ENCODE measurements at places on chromosomes 5 and 9.

GRCh38 chr9:83649080-83649479, 26.1 kb downstream of the IDNK start:
- peak; percentile 16 for DNase-seq

DNA sequence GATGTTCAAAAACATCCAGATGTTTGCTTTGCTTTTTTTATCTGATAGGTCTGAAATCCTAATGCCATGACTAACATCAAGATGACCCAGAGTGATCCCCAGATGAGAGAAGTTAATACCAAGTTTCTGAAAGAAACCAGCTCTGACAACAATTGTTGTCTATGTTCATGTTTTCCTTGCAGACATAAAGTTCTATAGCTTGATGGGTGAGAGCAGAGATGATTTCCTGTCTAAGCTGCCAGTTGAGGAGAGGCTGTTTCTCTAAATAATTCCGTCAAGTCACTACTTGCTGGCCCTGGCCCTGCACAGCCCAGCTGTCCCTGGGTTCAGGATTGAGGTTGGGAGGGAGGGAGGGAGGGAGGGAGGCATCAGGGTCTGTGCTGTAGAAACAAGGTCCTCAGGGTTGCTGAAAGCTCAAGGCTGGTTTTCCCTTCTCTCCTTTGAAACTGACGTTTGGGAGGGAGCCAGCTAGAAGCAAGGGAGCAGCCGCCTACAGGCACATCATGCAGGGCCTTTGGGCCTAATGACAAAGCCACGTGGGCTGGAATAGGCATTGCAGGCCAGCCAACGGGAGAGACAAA, 3.9 kb downstream of the SPARC start:
- DNase-seq: no peak

DNA sequence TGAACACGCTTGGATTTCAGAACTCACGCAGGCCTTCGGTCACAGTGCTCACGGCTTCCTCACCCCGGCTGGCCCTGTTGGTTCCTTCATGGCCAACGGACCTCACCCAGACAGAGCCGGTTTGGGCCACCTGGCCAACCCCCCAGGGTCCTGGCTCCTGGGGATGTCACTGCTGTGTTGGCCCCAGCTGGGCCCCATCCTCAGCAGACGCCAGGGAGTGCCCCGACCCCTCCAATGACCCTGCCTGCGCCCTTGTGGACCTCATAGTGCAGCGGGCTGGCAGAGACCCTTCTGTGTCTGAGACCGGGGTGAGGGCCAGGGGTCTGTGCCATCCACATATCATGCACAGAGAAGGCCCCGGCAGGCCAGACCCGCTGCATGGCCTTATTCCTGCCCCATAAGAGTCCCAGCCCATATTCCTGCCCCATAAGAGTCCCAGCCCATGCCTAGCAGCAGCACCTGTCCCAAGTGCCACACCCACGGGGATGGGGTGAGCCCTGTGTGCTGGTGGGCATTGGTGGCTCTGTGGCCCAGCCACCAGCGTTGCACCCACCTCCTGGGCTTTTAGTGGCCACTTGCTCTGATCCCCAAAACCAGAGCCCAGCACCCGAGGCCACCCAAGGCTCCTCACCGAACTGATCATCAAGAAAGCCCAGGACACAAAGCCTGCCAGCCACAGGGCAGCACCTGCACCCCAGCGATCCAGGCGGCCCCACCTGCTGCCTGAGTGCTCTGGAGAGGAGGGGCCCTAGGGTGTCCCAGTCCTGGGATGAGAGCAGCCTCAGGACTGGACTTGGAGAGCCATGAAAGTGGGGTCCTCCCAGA, 1.3 kb upstream of the LPCAT1 start:
- DNase-seq: no peak

DNA sequence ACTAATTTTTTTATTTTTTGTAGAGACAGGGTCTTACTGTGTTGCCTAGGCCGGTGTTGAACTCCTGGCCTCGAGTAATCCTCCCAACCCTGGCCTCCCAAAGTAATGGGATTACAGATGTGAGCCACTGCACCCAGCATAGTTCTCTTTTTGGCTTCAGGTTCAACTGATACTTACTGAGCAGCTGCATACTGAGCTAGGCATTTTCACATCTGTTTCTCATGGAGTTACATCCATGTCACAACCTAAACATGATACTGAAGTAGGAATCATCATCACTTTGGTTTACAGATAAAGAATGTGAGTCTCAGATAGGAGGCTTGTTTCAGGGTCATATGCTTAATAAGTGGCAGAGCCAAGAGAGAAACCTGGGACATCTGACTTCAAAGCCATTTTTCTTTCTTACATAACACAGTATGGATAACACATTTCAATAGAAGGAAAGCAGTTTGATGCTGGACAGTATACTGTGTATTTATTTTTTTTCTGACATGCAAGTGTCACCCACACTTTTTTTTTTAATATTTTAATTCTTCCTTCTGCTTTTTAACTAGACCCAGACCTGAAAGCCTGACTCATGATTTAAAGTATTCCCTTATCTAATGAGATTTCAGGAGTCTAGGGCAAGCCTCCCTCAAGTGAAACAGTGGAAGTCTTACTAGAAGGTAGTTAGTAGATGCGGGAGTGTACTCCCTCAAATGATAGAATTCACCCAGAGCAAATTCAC, 90.8 kb downstream of the HACD4 start:
- no peak for DNase-seq

GRCh38 chr9:73682789-73683188, 531.1 kb downstream of the ANXA1 start:
- DNase-seq: no peak

DNA sequence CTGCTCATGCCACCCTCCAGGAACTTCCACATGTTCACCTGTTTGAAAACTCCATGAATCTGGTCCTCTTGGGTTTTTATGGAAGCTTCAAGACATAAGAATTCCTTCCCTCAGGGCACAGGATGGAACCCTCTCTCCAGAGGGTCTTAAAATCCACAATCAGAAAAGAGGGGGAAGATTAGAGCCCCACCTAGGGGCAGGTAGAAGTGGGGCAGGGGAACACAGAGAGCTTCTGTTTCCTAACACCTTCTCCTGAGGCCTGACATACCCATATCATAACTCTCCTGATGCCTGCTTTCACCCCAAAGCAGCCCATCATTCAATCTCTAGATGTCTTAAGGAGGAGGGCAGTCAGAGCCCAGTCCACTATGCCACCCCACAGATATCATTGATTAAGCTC, 1087.7 kb upstream of the ARRDC3 start:
- no peak for DNase-seq

DNA sequence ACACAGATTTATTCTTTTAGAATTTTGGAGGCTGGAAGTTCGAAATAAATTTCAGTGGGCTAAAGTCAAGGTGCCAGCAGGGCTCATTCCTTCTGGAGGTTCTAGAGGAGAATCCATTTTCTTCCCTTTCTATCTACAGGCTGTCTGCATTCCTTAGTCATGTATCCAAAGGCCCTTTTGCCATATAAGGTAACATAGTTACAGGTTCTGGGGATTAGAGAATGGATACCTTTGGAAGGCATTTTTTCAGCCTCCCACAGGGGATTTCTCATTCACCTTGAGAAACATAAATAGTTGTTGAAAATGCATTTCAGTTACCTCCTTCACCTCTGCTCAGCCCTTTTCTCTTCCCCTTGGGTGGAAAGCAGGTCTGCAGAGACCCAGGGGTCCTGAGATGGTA, 280.0 kb upstream of the MAP3K1 start:
- DNase-seq: no peak

DNA sequence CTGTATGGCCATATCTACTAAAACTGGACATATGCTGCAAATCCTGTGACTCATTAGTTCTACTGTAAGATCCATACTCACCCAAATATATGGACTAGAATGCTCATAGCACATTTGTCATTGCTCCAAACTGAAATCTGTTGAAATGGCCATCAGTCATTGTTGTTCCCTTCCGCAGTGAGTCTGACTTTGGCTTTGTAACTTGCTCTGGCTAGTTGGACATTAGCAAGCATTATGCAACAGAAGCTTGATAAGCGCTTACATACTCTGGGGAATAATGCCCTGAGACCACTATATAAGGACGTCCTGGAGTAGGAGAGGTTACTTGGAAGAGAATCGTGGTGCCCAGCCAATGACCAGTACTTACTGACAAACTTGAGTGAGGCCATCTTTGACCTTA, 9.0 kb downstream of the KIAA1958 start:
- peak; percentile 13 for DNase-seq

DNA sequence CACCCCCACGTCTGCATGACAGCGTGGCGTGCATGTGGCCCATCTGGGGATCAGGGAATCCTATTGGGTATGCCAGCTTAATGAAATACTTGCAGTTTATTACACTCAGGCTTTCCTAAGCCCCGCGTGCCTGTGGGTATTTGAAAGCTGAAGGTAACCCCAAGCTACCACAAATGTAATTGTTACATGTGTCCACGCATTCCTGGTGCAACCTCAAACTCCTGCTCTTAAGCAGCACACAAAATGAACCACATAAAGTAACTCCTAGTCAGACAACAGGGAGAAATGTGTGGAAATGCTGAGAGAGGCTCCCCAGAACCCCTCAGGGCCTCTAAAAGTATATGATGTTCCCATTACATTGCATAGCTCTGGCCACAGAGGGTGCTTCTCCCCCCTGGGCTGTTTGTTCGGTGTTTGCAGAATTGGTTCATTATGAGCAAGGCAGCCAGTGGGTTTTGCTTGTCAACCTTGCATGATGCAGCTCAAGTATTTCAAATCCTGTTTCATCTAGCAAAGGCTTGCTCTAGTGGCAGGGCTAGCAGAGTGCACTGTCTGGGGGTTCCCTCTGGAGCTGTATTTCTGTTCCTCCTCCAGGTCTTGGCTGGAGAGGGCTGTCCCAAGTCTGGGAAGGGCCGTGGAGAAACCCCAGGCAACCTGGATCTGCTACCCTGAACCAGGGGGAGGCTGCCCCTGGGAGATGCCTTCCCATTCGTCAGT, 1.8 kb upstream of the DCANP1 start:
- peak; percentile 22 for DNase-seq

DNA sequence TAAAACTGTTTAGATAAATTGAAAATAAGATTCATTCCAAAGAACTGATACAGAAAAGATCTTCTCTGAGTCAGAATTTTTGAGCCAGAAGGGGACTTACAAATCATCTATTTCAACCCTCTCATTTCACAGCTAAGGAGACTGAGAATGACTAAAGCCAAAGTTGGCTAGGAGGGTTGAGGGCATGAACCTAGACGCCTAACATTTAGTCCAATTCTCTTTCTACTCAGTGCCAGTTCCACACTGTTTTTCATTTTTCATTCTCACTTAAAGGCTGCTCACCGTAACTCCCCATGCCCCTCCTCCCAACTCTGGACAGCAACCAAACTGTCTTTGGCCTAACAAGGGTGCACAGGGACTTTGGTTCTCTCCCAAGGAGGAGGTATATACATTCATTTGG, 364.0 kb downstream of the NDUFS4 start:
- DNase-seq: no peak

- DNase-seq: no peak
These were observed 8.3 kb upstream of the SUSD3 start for GRCh38 chr9:93050231-93050630.

DNA sequence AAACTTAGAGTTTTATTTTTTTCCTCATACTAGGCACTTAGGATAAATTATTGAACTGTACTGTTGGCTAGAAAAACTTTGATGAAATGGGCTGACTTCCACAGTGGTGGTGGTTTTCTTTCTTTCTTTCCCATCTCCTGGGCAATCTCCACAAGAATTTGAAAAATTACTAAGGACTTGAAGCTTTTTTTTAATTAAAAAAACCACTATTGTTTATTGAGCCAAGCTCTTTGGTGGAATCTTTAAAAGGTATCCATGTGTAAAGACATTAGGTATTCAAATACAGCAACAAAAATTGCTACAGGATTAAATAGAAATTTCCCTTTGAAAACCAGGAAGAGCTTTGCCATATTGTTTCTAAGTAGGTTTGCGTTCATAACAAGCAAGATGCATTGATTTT, 14.1 kb downstream of the MARCHF6 start:
- no peak for DNase-seq

DNA sequence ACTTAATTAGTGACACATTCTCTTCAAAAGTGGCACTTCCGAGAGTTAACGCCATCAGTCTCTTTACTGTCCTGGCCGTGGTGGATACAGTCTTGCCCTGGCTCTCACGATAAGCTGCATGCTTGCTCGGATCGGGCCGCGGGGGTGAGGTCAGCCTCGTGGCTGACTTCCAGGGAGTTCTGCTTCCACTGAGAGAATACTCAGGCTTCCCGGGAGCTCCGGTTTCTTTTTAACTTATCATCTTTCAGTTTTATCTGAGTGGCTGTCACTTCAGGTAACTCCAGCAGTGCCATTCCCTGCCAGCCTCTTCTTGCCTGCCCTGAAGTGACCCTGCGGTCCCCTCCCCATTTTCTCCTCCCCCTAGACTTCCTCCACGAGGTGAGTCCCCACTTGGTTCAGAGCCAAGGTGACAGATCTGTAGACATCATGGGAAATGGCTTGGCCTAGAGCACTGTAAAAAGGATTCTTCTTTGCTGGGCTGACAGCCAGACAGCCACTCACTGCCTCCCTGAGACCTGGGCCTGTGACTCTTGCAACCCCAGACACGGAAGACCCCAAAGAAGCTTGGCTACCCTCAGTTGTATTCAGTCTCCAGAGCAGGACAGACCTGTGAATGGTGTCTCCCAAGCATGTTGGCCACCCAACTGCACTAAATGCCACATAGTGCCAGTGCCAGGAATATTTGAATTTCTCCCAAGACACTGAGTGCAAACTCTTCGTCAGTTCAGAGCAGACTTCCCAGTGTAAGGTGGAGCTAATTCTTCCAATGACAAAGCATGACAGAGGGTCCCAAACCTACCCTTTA, 95.1 kb downstream of the DAPK1 start:
- no peak for DNase-seq

GRCh38 chr5:169301386-169301934, 521 bp upstream of the SLIT3 start:
- no peak for DNase-seq

DNA sequence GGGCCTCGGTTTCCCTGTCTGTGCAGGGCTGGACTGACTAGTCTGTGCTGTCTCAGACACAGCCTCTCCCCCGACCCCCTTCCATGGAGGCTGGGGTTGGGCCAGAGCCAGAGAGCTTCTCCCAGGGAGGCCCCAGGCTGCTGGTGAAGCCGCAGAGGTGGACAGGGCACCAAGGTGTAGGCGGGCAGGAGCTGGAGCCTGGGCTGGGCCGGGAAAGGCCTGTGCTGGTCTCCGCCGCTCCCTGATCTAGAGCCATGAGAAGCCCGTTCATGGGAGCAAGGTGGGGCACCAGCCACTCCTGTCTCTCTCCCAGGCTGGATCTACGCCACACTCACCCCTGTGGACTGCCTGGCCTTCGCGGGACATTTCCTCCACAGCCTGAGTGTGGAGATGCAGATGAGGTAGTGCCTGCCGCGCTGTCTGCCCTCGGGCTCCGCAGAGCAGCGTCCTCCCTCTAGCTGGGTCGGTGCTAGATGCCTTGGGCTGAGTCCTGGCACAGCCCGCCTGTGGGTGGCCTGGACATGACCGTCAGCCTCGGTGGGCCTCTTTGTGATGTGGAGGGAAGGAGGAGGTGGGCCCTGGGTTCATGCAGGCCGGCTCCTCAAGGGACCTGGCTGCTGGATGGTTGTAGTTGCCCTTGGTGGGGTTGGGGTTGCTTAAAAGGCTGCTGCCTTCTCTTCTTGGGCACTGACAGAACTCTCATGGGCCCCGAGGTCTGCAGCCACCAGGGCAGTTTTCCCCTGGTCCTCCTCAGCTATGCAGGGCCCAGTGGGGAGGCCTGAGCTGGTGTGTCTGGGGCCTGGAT, 79.4 kb downstream of the PHF2 start:
- no peak for DNase-seq

- no peak for DNase-seq
These were observed 12.5 kb upstream of the RFESD start for GRCh38 chr5:95634081-95634480.

GRCh38 chr9:26513730-26514129, 378.9 kb downstream of the CAAP1 start:
- DNase-seq: no peak

GRCh38 chr9:112532427-112532826, 45.8 kb downstream of the KIAA1958 start:
- peak; percentile 76 for DNase-seq

- DNase-seq: no peak
These were observed 51.9 kb upstream of the SNAPC3 start for GRCh38 chr9:15370466-15371447.
